ENCODE measurements at places on chromosomes 6 and 20.

DNA sequence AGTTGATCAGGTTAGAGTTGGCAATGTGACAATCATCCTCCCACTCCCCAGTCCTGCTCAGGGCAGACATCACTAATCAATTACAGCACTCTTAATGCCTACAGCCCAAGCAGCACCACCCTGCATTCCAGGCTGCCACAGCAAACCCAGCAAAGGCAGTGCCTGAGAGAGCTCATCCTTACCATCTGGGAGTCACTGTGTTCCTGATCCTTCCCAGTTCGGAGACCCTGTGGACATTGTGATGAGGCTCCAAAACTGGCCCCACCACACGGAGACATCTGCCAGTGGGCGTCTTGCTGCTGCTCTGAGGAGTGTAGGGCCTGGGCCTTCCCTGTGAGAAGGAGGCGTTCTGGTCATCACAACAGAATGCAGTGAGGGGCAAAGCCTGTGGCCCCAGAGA, 216.5 kb upstream of the CST7 start:
- DNase-seq, result no peak

DNA sequence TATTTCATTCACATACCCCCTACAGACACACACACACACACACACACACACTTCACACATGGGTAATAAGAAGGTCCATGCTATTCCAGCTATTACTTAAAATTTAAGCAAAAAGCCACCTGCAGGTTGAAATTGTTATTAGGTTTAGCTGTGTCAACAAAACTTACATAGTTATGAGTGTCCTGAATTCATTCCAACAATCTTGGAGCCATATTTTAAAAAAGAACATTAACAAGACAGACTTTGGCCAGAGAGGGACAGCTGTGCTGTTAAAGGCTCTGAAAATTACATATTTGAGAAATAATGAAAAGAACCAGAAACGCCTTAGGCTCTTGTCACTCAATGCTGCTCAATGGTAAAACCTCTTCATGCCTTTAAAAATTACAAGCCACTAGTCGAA, 455.3 kb downstream of the EPM2A start:
- DNase-seq, result no peak

- no peak for DNase-seq
These were observed 288.8 kb downstream of the ADGB start for GRCh38 chr6:146887447-146888077.

- no peak for DNase-seq
These were observed 15.0 kb downstream of the CALHM6 start for GRCh38 chr6:116476002-116476678.

GRCh38 chr6:17662585-17662984, 44.1 kb downstream of the NUP153 start:
- no peak for DNase-seq

DNA sequence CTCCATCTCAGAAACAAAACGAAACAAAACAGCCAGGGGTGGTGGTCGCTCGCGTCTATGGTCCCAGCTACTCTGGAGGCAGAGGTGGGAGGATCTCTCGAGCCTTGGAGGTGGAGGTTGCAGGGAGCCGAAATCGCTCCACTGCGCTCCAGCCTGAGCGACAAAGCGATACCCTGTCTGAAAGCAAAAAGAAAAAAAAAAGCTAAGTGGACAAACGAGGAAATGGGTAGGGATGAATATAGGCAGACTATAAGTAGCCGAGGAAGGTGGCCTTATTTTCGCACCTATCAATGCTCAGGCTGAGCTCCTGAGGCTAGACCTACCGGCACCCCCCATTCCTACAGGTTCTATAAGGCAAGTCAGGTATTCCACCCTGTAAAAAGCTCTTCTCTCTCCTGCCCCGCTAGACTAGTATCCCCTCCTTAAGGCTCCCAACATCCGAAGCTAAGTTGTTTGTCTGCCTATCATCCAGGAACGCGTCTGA, 650 bp upstream of the CASP8AP2 start:
- DNase-seq, result no peak

GRCh38 chr6:56541741-56542360, 100.8 kb downstream of the DST start:
- DNase-seq, result no peak

- no peak for DNase-seq
These were observed 77.9 kb upstream of the BMP5 start for GRCh38 chr6:55953335-55953734.

DNA sequence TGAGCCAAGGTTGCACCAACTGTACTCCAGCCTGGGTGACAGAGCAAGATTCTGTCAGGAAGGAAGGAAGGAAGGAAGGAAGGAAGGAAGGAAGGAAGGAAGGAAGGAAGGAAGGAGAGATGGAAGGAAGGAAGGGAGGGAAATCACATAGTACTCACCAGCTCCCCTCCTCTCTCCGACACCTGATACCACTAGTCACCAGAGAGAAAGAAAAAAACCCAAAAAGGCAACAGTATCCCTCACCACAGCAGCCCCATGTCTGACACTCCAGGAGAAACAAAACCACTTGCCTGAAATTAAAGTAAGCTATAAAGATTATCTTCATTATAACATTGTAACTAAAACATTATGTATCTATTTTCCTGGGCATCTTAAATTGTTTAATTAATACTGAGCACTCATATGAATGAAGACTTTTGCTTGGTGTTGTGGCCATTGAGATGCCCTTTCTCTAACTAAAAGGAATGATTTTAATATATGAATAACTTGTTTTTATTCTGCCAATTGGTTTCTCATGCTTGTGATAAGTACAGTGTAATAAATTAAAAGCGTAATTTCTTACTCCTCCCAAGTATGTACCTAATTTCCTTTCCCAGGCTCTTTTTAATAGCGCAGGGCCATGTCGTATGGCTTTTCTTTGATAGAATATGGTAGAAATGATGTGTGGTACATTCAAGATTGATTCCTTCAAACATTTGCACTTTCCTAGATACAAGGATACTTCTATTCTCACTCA, 390.0 kb downstream of the MMUT start:
- DNase-seq, result no peak

- no peak for DNase-seq
These were observed 247.7 kb upstream of the PMEPA1 start for GRCh38 chr20:57957411-57958049.

- DNase-seq, result no peak
These were observed 172.8 kb downstream of the KLHL32 start for GRCh38 chr6:97097068-97098047.

GRCh38 chr6:121435444-121436069, at the start of gene GJA1:
GJA1 (plus strand) TSS chr6:121435646; CDS start chr6:121446848, 11,202 bp downstream.
- DNase-seq, result no peak

GRCh38 chr20:29410806-29411457, 1846.5 kb upstream of the DEFB115 start:
- no peak for DNase-seq

DNA sequence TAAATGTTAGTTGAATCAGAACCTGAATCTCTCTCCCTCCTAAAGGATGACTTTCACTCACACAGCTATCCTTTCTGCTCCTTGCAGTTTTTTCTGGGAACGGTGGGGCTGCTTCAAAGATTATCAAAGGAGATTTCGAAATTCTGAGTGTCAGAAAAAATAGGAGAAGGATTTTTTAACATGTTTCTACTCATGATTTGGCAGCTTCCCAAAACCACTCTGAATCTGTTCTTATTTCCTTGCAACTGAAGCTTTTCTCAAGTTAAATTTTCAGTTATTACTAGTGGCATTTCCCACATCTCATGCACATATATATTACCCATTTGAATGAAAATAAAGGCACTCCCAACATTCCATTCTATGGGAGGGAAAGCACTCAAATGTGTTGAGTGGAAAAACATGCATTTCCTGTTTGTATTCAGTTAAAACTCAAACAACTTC, 123.6 kb downstream of the LCA5 start:
- no peak for DNase-seq

- peak; percentile 77 for DNase-seq
These were observed 682 bp downstream of the BRD2 start for GRCh38 chr6:32968867-32969684.

DNA sequence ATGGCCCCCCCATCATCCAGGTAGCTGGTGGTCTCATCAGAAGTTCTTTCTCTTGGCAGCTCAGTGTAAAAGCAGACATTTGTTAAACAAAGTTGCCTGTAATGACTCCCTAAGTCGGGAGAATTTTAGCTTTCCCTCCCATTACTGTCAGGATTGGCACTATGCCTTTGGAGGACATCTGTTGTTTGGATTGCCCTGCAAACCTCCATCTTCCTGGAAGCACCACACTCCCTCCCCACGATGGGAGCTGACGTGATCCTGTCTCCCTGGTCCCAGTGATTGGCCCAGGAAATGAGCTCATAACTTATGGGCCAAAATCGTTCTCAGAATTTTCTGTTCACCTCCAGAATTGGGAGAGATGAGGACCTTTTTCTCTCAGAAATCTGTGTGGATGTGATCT, 42.6 kb upstream of the CNR1 start:
- no peak for DNase-seq

GRCh38 chr20:61434341-61434781, 182.3 kb downstream of the CDH4 start:
- no peak for DNase-seq

Measured in stimulated activated CD4-positive, alpha-beta T cell treated with anti-CD3 and anti-CD28 coated beads, Interleukin-4, amount 100 ng/mL, for 1 hour (primary cell).